Stimulated activated CD4-positive, alpha-beta T cell treated with anti-CD3 and anti-CD28 coated beads, Interleukin-2, amount 100 ng/mL, for 4 hours (primary cell): ENCODE measurements at places on chromosomes 3 and 15.

- no peak for DNase-seq
Measured at GRCh38 chr3:153144071-153144470, 18.0 kb upstream of the RAP2B start.

DNA sequence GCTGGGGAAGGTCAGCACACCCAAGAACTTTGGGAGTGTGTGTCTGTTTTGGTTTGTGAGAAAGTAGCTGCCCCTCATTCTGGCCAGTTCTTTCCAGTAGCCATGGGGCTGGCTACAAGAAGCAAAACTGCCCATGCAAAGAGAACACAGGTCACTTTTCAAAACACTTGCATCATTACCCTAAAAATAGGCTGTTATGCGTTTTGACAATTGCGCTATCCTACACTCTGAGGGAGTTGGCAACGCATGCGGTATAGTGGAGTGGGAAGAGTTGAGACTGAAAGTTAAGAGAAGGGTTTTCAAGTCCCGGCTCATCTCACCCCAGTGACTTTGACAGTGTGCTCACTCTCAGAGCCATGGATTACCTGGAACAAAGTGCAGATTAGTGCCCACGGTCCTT lies 41.8 kb upstream of the MYZAP start:
- DNase-seq, result no peak

DNA sequence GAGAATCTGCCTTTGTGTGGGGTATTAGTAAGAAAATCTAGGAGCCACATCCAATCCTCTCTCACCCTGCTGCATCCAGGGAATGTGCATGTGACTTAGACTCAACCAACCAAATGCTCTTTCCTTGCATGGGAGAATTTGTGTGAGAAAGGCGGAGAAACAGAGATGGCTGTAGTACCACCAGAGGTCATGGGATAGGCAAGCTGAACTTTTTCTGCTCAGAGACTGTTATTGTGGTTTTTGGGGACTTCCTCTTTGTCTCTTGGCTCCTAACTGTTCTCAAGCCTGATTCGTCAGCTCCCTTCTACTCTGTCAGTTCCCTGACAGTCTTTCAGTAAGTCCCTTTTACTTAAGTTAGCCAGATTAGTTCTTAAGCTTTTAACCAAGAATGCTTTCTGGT lies 2.6 kb upstream of the ZSCAN2 start:
- DNase-seq, result no peak

DNA sequence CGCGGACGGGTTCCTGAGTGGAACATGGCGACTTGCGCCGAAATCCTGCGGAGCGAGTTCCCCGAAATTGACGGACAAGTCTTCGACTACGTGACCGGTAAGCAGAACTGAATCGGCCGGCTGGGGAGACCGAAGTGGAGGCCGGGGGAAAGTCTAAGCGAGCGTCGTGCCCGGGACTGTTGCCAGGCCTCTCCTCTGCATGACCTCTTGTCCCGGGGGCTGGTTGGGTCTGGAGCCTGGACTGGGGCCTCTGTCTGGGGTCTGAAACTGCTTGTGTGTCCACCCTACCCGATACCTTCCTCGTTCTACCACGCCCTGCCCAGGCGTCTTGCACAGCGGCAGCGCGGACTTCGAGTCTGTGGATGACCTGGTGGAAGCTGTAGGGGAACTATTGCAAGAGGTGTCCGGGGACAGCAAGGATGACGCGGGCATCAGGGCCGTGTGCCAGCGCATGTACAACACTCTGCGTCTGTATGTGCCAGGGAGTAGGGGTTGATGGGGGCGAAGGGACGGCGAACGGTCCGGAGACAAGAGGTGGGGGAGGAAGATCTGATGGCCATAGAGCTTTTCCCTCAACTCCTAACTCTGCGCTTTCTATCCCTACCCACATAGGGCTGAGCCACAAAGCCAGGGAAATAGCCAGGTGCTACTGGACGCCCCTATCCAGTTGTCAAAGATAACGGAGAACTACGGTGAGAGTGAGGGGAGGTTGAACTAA lies at the start of gene ABCF3:
Gene ABCF3 (plus strand): TSS at position 16 of the 718 bp plus-strand sequence. CDS start 9 bp downstream, at position 25.
- no peak for DNase-seq
